Chondrocyte (in vitro differentiated cells): ENCODE measurements at places on chromosomes 5 and 9.
A peak's percentile ranks its signal among the peaks of the same experiment; 100 is the strongest.

DNA sequence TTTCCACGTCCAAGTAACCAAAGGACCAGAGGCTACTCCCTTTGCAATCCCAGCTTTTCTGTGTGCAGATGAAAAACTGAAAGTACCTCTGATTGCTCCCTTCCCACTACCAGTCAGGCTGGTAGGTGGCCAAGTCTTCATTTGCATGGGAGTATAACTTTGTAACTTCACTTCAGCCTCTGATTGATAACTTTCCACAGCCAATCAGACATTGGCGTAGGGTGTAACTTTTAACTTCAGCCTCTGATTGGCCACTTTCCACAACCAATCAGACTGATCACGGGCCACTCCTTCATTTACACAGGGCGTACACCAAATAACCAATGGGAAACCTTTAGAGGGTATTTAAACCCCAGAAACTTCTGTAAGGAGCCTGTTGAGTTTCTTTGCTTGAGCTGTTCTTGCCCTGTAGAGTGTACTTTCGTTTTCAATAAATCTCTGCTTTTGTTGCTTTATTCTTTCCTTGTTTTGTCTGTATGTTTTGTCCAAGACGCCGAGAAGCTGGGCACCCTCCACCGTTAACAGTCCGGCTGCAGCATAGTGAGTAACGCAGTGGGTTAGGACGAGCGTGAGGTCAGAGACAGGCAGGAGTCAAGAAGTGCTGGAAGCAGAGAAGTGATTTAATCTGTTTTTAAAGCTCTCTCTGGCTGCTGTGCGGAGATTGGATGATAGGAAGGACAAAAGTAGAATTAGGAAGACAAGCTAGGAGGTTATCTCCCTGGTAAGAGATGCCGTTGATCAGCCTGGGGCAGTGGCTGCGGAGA is 3.5 kb upstream of the EXOSC2 start:
- peaks cover 23% of the 10 kb centered on the region for H3K4me1 ChIP-seq
- H3K27ac ChIP-seq: peak overlapping the region; percentile 72
- DNase-seq: no peak
- H3K27me3 ChIP-seq: no peaks in the 10 kb centered on the region
- H3K4me3 ChIP-seq: peak overlapping the region; percentile 52

- H3K36me3 ChIP-seq: peaks cover 3% of the 10 kb centered on the region
- no peaks in the 10 kb centered on the region for H3K27me3 ChIP-seq
- no peak for DNase-seq
- H3K27ac ChIP-seq: peak overlapping the region; percentile 93
- H3K4me1 ChIP-seq: peaks cover 29% of the 10 kb centered on the region
- H3K4me3 ChIP-seq: peak overlapping the region; percentile 81
Measured at GRCh38 chr9:128361986-128362646, 9.1 kb upstream of the URM1 start.

- no peaks in the 10 kb centered on the region for H3K36me3 ChIP-seq
- DNase-seq: no peak
- H3K27ac ChIP-seq: no peak overlapping the region
- H3K27me3 ChIP-seq: peaks cover 64% of the 10 kb centered on the region
- H3K4me3 ChIP-seq: no peak overlapping the region
Measured at GRCh38 chr5:135829681-135830383, 4.6 kb upstream of the SLC25A48 start.

DNA sequence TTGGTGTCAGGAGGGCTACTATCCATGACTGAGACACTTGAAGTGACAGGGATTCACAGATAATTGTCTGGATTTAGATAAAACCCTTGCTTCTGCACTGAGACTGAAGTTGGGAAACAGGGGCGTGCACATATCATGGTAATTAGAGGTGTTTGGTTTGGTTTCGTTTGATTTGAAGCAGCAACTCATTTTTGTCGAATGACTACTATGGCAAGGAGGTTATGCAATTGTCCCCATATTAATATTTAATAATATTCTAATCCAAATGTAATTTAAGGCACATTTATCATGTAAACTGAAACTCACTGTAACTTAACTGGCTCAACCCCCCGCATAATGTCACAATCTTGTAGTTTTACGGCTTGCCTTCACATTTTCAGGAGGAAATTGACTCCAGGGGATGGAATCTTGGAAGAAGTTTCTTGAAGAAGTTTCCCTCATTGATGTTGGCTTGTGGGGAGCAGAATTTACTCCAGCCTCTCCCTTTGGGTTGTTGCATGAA is 12.5 kb downstream of the ZNF366 start:
- H3K36me3 ChIP-seq: no peaks in the 10 kb centered on the region
- no peak overlapping the region for H3K27ac ChIP-seq
- no peak overlapping the region for H3K4me3 ChIP-seq
- DNase-seq: no peak
- no peaks in the 10 kb centered on the region for H3K27me3 ChIP-seq
- H3K4me1 ChIP-seq: peaks cover 14% of the 10 kb centered on the region

DNA sequence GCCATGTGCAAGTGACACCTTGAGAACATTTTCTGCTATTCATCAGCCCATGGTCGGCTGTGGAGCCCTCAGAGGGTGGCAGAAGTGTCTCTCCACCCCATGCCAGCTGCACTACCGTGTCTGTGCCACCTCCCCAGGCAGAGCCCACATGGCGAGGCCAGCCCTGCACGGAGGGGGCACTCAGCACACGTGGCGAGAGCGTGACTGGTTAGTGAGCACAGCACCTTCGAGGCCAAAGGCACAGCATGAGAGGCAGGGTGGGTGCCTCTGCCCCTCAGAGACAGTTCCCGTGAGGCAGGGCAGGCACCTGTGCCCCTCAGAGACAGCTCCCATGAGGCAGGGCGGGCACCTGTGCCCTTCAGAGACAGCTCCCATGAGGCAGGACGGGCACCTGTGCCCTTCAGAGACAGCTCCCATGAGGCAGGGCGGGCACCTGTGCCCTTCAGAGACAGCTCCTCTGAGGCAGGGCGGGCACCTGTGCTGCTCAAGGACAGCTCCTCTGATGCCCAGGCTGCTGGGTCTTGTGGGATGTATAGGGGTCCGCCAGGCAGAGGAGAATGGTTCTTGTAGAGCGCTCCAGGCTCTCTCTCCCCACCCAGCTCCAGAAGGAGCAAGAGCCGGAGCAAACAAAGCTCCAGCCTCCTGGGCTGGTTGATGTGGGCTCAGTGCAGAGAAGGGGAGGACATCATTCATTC is 179.8 kb upstream of the PPP1R26 start:
- H3K4me3 ChIP-seq: no peak overlapping the region
- H3K27ac ChIP-seq: no peak overlapping the region
- H3K36me3 ChIP-seq: no peaks in the 10 kb centered on the region
- peaks cover 63% of the 10 kb centered on the region for H3K27me3 ChIP-seq

- no peak overlapping the region for H3K4me3 ChIP-seq
- no peak overlapping the region for H3K27ac ChIP-seq
- H3K36me3 ChIP-seq: no peaks in the 10 kb centered on the region
- H3K27me3 ChIP-seq: peaks cover 3% of the 10 kb centered on the region
- H3K4me1 ChIP-seq: no peaks in the 10 kb centered on the region
Measured at GRCh38 chr5:13567819-13568218, 376.7 kb downstream of the DNAH5 start.

- no peak for DNase-seq
- no peaks in the 10 kb centered on the region for H3K27me3 ChIP-seq
- no peak overlapping the region for H3K4me3 ChIP-seq
- no peak overlapping the region for H3K27ac ChIP-seq
- H3K4me1 ChIP-seq: peaks cover 7% of the 10 kb centered on the region
Measured at GRCh38 chr5:91867799-91868198, 484.7 kb upstream of the ARRDC3 start.

- no peak overlapping the region for H3K27ac ChIP-seq
- H3K36me3 ChIP-seq: peaks cover 37% of the 10 kb centered on the region
- DNase-seq: no peak
- no peaks in the 10 kb centered on the region for H3K27me3 ChIP-seq
- H3K4me3 ChIP-seq: no peak overlapping the region
Measured at GRCh38 chr9:97666907-97667686, 30.0 kb downstream of the XPA start.

GRCh38 chr9:31389075-31389474 is 995.4 kb upstream of the ACO1 start:
- peaks cover 8% of the 10 kb centered on the region for H3K27me3 ChIP-seq
- no peak overlapping the region for H3K27ac ChIP-seq
- H3K4me3 ChIP-seq: no peak overlapping the region
- DNase-seq: no peak
- peaks cover 8% of the 10 kb centered on the region for H3K4me1 ChIP-seq
- no peaks in the 10 kb centered on the region for H3K36me3 ChIP-seq

DNA sequence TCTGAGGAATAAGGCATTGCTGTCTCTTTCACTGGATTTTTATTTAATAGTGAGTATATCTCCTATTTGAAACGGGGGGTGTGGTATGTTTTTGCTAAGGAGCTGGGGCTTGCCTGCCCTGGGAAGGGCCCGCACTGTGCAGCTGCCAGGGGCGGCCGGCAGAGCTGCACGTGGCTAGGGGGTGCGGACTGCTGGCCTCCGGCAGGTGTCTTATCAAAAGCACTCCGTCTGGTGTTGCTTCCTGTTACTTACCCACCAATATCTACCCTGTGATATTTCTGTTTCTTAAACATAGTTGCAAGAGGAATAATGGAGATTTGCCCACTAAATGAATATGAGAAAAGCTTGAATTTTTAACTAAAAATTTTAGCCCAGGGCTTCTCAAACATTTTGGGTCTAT is 232.0 kb downstream of the IRX1 start:
- H3K27me3 ChIP-seq: no peaks in the 10 kb centered on the region
- no peak for DNase-seq
- no peak overlapping the region for H3K4me3 ChIP-seq
- no peak overlapping the region for H3K27ac ChIP-seq
- no peaks in the 10 kb centered on the region for H3K36me3 ChIP-seq

DNA sequence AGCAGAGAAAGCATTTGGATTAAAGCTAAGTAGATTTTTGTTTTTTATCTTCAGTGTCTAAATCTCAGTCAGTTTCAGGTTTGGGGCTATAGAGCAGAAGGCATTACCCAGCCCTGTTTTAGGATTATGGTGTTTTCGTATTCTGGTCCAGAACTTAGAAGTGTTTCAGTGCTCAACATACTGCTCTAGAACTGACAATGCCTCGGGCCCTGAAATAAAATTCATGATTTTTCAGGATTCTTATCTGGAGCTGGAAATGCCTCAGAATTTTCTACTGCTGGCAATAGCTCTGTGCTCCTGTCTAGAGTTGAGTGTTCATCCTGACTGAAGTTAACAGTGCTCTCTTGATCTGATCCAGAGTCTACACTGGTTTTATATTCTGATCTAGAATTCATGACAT is 163.9 kb downstream of the PAPPA start:
- no peak overlapping the region for H3K4me3 ChIP-seq
- DNase-seq: no peak
- H3K27ac ChIP-seq: no peak overlapping the region
- H3K27me3 ChIP-seq: no peaks in the 10 kb centered on the region

DNA sequence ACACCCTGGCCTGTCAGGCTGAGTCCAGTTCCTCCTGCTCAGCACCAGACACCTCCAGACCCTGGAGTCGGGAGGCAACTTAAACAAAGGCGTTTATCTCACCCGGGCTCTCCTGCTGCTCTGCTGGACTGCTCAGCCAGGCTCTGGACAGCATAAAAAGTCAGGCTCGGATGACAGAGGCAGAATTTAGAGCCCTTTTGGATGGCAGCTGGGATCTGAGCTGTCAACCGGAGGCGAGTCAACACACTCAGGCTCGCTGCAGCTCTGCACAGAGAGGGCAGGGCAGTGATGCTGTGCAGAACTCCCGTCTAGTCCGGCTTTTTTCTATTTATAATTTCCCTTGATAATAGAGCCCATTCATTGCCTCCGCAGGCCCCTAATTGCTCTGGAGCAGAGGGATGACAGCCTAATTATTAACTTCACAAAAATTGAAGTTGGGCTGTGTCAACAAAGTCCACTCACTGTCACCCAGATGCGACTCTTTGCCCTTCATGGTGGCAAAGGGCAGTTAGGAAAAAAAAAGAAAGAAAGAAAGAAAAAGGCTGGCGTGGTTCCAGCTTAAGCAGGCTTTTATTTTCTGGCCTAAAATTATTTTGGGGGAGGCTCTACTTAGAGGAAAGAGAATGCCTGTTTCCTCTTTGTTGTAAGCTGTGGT is 37.6 kb downstream of the STC2 start:
- H3K27ac ChIP-seq: no peak overlapping the region
- H3K27me3 ChIP-seq: no peaks in the 10 kb centered on the region
- H3K4me1 ChIP-seq: peaks cover 41% of the 10 kb centered on the region
- H3K4me3 ChIP-seq: no peak overlapping the region
- no peak for DNase-seq

DNA sequence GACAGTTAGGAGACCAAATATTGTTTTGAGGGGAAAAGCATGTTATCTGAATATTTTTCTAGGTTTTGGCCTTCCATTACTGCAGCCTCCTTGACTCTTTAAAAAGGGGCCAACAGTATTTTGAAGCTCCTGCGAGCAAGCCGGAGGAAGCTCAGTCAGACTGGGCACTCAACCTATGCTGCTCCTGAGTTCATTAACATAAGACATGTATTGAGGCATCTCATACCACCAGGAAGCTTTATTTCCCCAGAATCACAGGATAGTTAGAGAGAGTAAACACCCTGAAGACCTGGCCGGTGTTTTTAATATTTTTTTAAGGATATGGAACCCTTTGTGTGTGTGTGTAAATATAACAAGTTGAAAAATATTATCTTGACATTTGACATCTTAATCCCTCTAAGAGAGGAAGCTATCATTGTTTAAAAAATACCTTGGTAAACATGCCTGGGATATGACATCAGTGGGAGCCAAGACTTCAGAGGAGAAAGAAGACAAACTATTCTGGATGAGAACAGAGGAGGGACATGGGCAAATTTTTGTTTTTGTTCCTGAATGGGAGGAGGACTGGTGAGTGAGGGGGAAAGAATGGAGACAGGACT is 139.3 kb upstream of the SLIT3 start:
- peaks cover 42% of the 10 kb centered on the region for H3K4me1 ChIP-seq
- H3K27me3 ChIP-seq: peaks cover 1% of the 10 kb centered on the region
- no peak overlapping the region for H3K4me3 ChIP-seq
- DNase-seq: no peak

GRCh38 chr5:95822043-95822541 is 434 bp downstream of the GLRX start:
- no peaks in the 10 kb centered on the region for H3K36me3 ChIP-seq
- H3K27ac ChIP-seq: peak overlapping the region; percentile 95
- no peak for DNase-seq
- H3K27me3 ChIP-seq: no peaks in the 10 kb centered on the region
- peak overlapping the region; percentile 89 for H3K4me3 ChIP-seq

DNA sequence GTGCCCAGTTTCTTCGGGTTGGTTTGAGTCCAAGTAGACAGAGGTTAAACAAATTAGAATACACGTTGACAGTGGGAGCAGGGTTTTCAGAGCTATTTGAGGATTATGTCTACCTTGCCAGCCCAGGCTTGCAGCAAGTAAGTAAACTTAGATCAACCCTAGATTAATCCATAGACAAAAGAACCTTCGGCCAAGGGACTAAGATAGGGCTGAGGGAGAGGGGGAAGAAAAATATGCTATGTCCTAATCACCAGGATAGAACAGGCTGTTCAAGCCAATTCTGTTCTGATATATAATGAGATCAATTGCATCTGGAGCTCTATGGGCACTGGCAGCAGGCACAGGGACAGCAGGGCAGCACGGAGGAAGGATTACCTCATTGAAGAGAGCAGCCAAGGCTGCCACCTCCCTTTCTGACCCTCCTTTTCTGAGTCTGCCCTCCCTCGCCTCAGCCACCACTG is 377.7 kb downstream of the PIK3R1 start:
- no peak for DNase-seq
- no peaks in the 10 kb centered on the region for H3K4me1 ChIP-seq
- no peaks in the 10 kb centered on the region for H3K27me3 ChIP-seq
- H3K4me3 ChIP-seq: no peak overlapping the region
